Thoracic aorta (tissue), 2 donors: ENCODE measurements at places on chromosomes 2 and 18. TPM values are rescaled to one million over a fixed set of nuclear protein-coding genes. Genes with fewer than 3 reads are reported as not detected.

DNA sequence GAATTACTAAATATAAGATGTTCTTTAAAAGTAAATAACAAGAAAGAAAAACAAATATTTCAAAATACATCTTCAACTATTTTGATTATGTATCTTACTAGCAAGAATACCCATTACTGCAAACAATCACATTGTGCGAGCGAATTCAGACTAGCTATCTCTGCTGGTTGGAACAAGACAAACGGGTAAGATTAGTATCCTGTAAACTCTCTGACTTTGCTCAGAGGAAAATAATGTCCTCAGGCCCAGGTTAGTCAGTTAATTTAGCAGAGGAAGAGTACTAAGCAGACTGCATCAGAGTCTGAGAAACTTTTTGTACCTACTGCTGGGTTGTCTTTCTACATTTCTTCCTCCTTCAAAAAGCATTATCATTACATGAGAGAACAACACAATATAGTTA lies 50.4 kb upstream of the MCM6 start:
- peaks cover 4% of the 10 kb centered on the region for H3K4me1 ChIP-seq
- no peak overlapping the region for H3K27ac ChIP-seq
- DNase-seq = no peak
- H3K36me3 ChIP-seq = peaks cover 17% of the 10 kb centered on the region
- no peak overlapping the region for H3K4me3 ChIP-seq
- no peaks in the 10 kb centered on the region for H3K27me3 ChIP-seq

Gene EVX2
- total RNA-seq = not detected

GRCh38 chr2:110886826-110887573 lies 154.6 kb downstream of the ACOXL start:
- no peak for DNase-seq
- H3K27me3 ChIP-seq = no peaks in the 10 kb centered on the region
- no peaks in the 10 kb centered on the region for H3K36me3 ChIP-seq
- H3K4me1 ChIP-seq = no peaks in the 10 kb centered on the region
- no peak overlapping the region for H3K4me3 ChIP-seq
- no peak overlapping the region for H3K27ac ChIP-seq

DNA sequence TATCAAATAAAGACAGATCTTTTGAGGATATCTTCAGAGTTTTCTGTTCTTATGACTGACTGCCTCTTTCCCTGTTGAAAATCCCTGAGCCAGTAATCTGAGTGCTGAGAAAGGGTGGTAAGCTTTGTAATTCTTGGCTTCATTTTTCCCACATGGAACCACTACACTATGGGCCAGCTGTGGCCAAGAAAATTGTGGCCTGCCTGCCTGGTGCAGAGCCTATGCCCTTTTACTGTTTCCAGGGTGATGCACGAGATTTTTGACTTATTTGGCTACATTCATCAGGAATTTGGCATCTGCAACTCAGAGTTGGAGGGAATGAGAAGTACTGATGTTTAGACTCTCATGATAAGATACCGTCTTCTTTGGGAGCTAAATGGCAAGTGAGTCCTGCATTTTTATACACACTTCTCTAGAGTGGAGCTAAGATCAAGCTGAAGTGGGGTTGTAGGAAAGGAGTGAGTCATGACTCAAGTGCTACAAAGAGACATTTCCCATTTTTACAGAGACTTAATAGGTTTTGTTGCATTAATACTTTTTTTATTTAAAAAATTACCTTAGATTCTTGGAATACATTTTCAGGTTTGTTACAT lies 328.2 kb upstream of the CDH7 start:
- DNase-seq = no peak
- H3K36me3 ChIP-seq = no peaks in the 10 kb centered on the region
- H3K27me3 ChIP-seq = no peaks in the 10 kb centered on the region

GRCh38 chr18:11948852-11949523 lies 32.3 kb upstream of the IMPA2 start:
- no peak overlapping the region for H3K4me3 ChIP-seq
- no peaks in the 10 kb centered on the region for H3K36me3 ChIP-seq
- H3K4me1 ChIP-seq = peaks cover 8% of the 10 kb centered on the region
- H3K27ac ChIP-seq = no peak overlapping the region
- H3K27me3 ChIP-seq = no peaks in the 10 kb centered on the region

GRCh38 chr2:52222128-52222527 lies 1190.2 kb upstream of the NRXN1 start:
- H3K4me1 ChIP-seq = no peaks in the 10 kb centered on the region
- no peak for DNase-seq
- no peaks in the 10 kb centered on the region for H3K27me3 ChIP-seq
- H3K36me3 ChIP-seq = no peaks in the 10 kb centered on the region
- H3K4me3 ChIP-seq = no peak overlapping the region

Gene PLGLB2
- 4.9 TPM for total RNA-seq

GRCh38 chr2:241762933-241763369 lies 13.7 kb upstream of the GAL3ST2 start:
- no peaks in the 10 kb centered on the region for H3K27me3 ChIP-seq
- H3K4me3 ChIP-seq = no peak overlapping the region
- no peak for DNase-seq
- H3K4me1 ChIP-seq = no peaks in the 10 kb centered on the region
- H3K27ac ChIP-seq = no peak overlapping the region
- H3K36me3 ChIP-seq = peaks cover 16% of the 10 kb centered on the region

DNA sequence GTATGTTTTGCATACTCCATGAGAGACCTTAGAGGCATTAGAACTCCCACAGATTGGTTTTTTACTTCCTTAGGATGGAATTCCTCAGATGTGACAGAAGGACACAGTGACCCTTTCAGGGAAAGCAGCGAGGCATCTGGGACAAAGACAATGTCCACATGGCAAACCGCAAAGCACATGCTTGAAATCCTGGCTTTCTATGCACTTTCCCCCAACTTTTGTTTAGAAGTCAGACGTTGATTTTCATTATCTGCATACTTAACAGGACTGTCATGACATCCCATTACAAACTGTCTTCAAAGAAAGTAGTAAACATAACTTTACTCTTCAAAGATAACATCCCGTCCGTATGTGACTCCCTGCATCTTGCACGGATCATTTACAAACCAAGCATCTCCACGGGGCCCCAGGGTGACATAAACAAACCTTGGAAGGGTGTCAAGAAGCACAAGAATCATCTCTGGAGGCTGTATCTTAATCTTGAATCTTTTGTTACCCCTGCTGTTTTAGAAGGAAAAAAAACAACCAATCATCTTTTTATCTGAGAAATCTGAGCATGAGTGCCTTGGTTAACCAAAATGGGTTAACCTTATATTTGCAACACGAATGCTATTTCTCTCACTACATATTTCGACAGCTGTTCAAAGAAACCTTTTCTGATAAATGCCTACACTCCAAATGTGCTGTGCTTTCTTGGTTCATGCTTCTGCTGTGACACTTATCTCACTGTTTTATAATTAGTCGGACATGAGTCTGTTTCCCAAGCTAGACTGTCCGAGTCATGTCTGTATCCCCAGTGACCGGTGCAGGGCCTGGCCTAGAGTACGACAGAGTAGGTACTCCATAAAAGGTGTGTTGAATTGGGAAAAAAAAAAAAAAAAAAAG lies 90.8 kb downstream of the CCBE1 start:
- H3K27me3 ChIP-seq = no peaks in the 10 kb centered on the region
- H3K27ac ChIP-seq = no peak overlapping the region
- no peaks in the 10 kb centered on the region for H3K4me1 ChIP-seq
- no peak overlapping the region for H3K4me3 ChIP-seq
- no peak for DNase-seq

- H3K36me3 ChIP-seq = no peaks in the 10 kb centered on the region
- H3K4me3 ChIP-seq = no peak overlapping the region
Observed at GRCh38 chr2:203934711-203935438, 1.7 kb upstream of the ICOS start.

Gene TEX44
- not detected for total RNA-seq

Gene RAPGEF4
- total RNA-seq = 9.9 TPM

GRCh38 chr18:48821251-48821590 lies 129.5 kb downstream of the SMAD7 start:
- no peak overlapping the region for H3K27ac ChIP-seq
- H3K4me1 ChIP-seq = peaks cover 11% of the 10 kb centered on the region
- no peak overlapping the region for H3K4me3 ChIP-seq
- DNase-seq = no peak
- H3K36me3 ChIP-seq = peaks cover 8% of the 10 kb centered on the region

Gene SNORC
- total RNA-seq = 0.63 TPM

DNA sequence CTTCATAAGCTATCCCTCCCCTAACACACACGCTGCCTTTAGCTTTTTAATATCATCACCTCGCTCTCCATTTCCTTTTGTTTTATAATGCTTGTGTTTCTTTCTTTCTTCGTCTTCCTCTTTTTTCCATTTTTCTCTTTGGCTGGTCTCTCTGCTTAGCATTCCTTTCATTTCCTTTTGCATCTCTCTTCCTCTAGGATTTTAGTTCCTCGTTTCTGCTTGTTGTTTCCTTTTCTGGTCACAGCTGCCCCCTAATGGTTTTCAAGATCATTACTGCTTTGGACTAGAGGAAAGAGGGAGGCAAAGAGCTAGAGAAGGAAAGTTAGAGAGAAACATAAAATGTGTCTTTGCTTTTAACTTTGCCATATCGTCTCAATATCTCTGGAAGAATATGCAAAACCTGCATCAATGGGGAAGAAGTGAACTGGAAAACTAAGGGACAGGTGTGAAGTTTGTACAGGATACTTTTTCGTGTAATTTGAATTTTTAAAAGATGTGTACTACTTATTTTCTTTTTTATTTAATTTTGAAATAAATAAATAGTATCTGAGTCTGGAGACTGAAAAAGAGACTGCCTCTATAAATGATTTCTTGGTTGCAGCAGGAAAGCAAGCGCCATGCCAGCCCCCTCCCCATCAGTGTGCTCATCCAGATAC lies 6.3 kb upstream of the NRP2 start:
- no peak overlapping the region for H3K27ac ChIP-seq
- no peaks in the 10 kb centered on the region for H3K36me3 ChIP-seq
- peak overlapping the region; percentile 48 for H3K4me3 ChIP-seq
- no peak for DNase-seq
- H3K27me3 ChIP-seq = no peaks in the 10 kb centered on the region

Gene IL1A
- total RNA-seq = 0.56 TPM

DNA sequence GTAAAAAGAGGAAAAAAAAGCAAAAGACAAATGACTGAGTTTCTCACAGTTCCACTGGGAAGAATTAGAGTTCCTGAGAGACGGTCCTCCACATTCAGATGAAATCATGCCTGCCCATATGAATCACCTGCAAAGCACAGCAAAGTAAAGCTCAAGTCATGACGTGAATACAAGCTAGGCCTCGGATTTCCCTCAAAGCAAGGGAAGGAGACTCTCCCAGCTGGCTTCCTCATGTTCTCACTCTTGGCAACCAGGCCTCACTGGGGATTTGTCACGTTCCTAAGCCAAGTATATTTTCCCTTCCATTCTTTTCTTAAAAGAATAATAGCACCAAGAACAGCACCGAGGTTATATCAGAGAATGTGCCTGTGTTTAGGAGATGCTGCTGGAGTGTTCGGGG lies 47.0 kb downstream of the CYP27C1 start:
- no peak overlapping the region for H3K27ac ChIP-seq
- H3K4me3 ChIP-seq = no peak overlapping the region
- no peak for DNase-seq
- H3K36me3 ChIP-seq = no peaks in the 10 kb centered on the region
- no peaks in the 10 kb centered on the region for H3K27me3 ChIP-seq

GRCh38 chr2:59886759-59887158 lies 666.7 kb downstream of the BCL11A start:
- no peaks in the 10 kb centered on the region for H3K27me3 ChIP-seq
- no peak overlapping the region for H3K27ac ChIP-seq
- no peaks in the 10 kb centered on the region for H3K36me3 ChIP-seq
- H3K4me1 ChIP-seq = no peaks in the 10 kb centered on the region
- no peak overlapping the region for H3K4me3 ChIP-seq

- no peaks in the 10 kb centered on the region for H3K36me3 ChIP-seq
- no peak overlapping the region for H3K4me3 ChIP-seq
- no peak for DNase-seq
- H3K4me1 ChIP-seq = no peaks in the 10 kb centered on the region
- no peaks in the 10 kb centered on the region for H3K27me3 ChIP-seq
Observed at GRCh38 chr2:103977668-103978067, 876.2 kb upstream of the POU3F3 start.

DNA sequence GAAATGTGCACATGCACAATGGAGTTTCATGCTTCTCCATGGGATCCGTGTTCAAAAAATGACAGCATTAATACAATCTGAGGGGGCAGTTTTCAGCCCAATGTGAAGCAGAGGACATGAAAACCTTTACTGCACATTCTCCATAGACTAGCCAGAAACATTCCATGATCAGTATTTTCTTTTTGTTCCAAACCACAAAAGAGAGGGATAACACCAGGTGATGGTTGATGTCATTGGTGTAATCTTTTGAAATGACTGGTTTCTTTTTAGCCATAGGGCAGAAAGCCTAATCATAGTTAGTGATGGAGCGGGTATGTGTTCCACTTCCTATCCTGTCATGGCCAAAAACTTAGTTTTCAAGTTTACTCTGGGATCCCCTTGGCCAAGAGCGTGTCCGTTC lies 1.8 kb upstream of the KYNU start:
- no peak for DNase-seq
- H3K4me1 ChIP-seq = no peaks in the 10 kb centered on the region
- H3K36me3 ChIP-seq = no peaks in the 10 kb centered on the region
- H3K27me3 ChIP-seq = no peaks in the 10 kb centered on the region
- H3K27ac ChIP-seq = no peak overlapping the region
- H3K4me3 ChIP-seq = no peak overlapping the region

DNA sequence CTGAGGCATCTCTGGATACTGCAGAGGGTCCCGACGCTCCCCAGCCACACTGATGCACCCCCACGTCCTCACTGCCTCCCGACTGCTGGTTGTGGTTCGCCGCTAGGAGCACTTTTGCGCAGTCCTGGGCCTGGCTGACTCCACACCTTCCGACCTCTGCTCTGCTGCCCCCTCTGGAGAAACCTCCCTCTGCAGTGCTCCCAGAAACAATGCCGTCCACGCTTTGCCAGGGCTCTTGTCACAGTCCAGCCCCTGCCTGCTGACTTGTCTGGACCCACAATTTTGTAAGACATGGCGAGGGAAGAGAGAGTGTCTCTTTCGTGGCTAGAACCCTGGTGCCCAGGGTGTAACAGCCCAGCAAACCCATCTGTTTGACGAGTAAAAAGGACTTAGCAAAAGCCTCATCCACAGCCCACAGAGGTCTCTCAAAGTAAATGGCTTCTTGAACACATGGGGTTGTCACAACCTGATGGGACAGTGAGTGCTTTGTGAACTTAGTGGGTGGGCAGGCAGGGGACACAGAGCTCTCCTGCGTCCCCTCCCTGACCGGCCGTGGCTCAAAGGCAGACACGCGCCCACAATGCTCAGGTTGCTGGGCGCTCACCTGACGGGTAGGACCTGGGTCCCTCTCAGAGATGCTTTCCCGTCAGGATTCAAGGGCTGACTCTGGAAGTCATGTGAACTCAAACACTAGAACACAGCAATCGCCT lies 4.0 kb downstream of the COPS9 start:
- DNase-seq = no peak
- no peak overlapping the region for H3K4me3 ChIP-seq
- peaks cover 12% of the 10 kb centered on the region for H3K4me1 ChIP-seq
- H3K36me3 ChIP-seq = peaks cover 53% of the 10 kb centered on the region
- H3K27me3 ChIP-seq = no peaks in the 10 kb centered on the region
- H3K27ac ChIP-seq = no peak overlapping the region

Gene ALPI
- not detected for total RNA-seq

GRCh38 chr2:205500065-205500464 lies 182.2 kb upstream of the NRP2 start:
- H3K27me3 ChIP-seq = no peaks in the 10 kb centered on the region
- DNase-seq = no peak
- H3K36me3 ChIP-seq = no peaks in the 10 kb centered on the region
- no peaks in the 10 kb centered on the region for H3K4me1 ChIP-seq
- H3K27ac ChIP-seq = no peak overlapping the region

Gene NCKAP5
- total RNA-seq = 1.9 TPM

GRCh38 chr2:236887531-236887930 lies 198.2 kb upstream of the COPS8 start:
- peaks cover 20% of the 10 kb centered on the region for H3K4me1 ChIP-seq
- H3K36me3 ChIP-seq = no peaks in the 10 kb centered on the region
- peak overlapping the region; percentile 96 for H3K27ac ChIP-seq
